ENCODE measurements at places on chromosomes 12 and 14. TPM values are rescaled to one million over a fixed set of nuclear protein-coding genes. Genes with fewer than 3 reads are reported as not detected.

NINJ2 gene
- polyA plus RNA-seq: 7.0 TPM

SERPINA1 gene
- polyA plus RNA-seq: 0.66 TPM

VRTN gene
- polyA plus RNA-seq: not detected

SOAT2 gene
- 0.20 TPM for polyA plus RNA-seq

ATL1 gene
- polyA plus RNA-seq: 11.0 TPM

BHLHE41 gene
- polyA plus RNA-seq: 4.2 TPM

COCH gene
- 6.6 TPM for polyA plus RNA-seq

DDIT3 gene
- polyA plus RNA-seq: 13.1 TPM

PLEKHG7 gene
- polyA plus RNA-seq: 0.22 TPM

CDKL1 gene
- polyA plus RNA-seq: 7.5 TPM

CLEC2B gene
- polyA plus RNA-seq: 3.6 TPM

HSPB8 gene
- polyA plus RNA-seq: 218 TPM

CRIP2 gene
- 169 TPM for polyA plus RNA-seq

CCDC60 gene
- not detected for polyA plus RNA-seq

CLEC2D gene
- 11.5 TPM for polyA plus RNA-seq

SPTSSA gene
- polyA plus RNA-seq: 21.6 TPM

DNA sequence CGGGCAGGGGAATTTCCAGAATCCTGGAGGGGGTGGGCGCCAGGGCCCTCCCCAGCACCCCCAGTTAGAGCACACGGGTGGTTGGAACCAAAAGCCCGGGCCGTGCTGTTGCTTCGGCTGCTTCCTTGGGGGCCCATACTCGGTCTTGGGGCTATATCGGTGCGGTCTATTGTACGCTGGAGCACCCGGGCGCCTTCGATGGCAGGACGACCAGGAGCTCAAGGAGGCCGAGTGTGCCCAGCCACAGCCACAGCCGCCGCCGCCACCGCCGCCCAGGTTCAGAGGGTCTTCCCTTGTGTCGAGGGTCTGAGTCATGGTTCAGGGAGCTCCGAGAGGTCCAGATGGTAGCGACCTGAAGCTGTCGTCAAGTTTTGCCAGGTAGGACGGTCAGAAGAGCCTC lies 548 bp downstream of the CCER1 start:
- no peak for DNase-seq

- DNase-seq: peak; percentile 78
Observed at GRCh38 chr12:75747572-75748021, 236.2 kb upstream of the KRR1 start.

DNA sequence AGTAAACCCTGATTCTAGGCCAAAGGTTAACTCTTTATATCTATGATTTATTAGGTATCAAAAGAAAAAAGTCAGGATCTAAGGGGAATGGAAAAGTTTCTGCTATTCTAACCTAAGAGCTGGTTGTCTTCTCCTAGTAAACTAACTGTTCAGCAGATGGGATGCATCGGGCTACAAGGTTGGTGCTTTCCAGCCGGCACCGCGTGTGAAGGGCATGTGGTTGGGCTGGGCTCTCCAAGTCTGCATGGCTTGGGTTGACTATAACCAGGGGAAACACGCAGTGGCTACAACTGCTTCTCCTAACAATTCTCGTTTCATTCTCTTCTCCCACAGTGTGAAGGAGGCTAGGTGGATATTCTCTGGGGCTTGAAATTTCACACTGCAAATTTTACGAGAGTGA lies 354.5 kb downstream of the APAF1 start:
- DNase-seq: peak; percentile 2

- peak; percentile 60 for DNase-seq
Observed at GRCh38 chr14:94001016-94001415, 3.9 kb downstream of the CCDC197 start.

DNA sequence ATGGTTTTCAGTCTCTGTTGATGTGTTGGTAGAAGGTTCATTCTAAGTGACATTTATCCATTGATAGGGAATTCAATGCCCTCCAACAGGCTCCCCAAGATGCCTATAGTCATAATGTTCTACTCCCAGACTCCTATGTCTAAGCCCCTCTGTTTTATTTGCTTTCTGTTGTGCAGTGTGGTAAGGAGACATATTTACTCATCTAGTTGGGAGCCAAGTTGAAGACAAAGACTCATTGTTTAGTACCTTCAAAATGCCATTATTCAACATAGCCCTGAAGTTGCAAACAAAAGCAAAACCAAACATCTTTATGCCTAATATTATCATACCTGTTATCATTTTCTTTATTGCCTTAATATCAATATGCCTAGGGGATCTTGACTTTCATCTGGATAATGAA lies 302.1 kb downstream of the RMST start:
- DNase-seq: no peak

DNA sequence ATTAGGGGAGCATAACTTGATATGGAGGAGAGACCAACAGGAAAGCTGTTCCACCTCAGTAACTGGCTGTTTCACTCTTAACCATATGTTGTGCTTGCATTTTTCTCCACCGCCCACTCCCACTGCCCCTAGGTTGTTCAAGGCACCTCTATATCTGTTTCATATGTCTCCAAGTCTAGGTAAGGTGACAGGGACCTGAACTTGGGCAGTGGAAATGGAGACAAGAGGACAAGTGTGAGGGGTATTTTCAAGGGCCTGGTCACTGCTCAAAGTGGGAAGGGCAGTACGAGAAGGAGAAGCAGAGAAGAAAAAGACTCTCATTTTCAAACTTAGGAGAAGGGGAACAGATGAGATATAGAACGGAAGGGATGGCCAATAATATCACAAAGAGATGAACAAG lies 3.1 kb downstream of the SLC38A1 start:
- DNase-seq: no peak

GRCh38 chr12:16299403-16299802 lies 21.9 kb upstream of the SLC15A5 start:
- no peak for DNase-seq

GRCh38 chr14:32468955-32469354 lies 139.9 kb downstream of the AKAP6 start:
- peak; percentile 51 for DNase-seq

- DNase-seq: no peak
Observed at GRCh38 chr12:113274848-113275247, 53.6 kb downstream of the TPCN1 start.

DNA sequence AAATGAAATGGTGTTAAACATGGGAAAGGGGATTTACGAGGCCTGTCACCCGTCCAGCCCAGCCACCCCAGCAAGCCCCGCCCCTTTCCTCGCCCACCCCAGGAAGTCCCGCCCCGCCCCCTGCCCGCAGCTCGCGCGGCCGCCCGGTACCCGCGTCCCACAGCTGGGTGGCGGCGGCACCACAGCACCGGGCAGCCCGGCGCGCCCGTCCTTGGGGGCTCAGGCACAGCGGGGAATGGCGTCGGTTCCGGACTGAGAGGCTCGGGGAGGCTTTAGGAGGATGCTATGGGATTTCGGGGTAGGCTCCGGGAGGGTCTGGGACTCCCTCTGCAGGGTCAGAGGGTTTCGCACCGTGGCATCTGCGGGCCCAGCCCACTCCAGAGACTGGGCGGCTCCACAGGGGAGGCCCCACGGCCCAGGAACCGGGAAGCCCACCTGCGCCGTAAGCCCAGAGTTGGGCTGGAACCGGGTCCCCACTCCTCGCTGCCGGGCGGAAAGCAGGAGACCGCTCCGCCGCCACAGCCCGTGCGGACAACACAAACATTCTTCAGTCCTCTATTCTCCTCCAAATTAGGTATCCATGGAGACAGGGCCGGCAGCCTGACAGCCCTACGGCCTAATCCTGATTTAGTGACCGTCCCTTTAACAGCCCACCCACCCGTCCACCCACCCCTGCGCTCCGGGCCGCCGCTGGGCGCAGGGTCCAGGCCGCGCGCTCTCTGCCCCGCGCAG lies 1.4 kb downstream of the FIGNL2 start:
- DNase-seq: peak; percentile 76

GRCh38 chr12:5258498-5258897 lies 173.4 kb upstream of the NTF3 start:
- DNase-seq: peak; percentile 90

- DNase-seq: peak; percentile 25
Observed at GRCh38 chr14:65414961-65415589, 2.5 kb downstream of the FUT8 start.

DNA sequence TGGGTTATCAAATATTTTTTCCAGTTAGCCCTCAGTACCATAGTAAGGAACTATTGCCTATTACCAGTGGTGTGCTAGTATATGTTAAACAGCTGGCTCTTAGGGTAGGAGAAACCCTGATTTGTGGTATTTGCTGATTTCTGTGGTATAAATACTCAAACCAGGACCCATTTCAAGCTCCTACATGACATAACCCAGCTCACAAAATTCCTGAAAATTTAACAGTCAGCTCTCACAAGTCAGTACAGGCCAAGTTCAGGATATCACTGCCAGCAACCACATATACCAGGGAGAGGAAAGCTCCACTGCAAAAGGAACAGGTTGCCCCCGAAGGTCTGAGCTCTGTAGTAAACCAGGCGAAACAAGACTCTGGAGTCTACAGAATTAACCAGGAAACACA lies 315.3 kb downstream of the NOVA1 start:
- no peak for DNase-seq

DNA sequence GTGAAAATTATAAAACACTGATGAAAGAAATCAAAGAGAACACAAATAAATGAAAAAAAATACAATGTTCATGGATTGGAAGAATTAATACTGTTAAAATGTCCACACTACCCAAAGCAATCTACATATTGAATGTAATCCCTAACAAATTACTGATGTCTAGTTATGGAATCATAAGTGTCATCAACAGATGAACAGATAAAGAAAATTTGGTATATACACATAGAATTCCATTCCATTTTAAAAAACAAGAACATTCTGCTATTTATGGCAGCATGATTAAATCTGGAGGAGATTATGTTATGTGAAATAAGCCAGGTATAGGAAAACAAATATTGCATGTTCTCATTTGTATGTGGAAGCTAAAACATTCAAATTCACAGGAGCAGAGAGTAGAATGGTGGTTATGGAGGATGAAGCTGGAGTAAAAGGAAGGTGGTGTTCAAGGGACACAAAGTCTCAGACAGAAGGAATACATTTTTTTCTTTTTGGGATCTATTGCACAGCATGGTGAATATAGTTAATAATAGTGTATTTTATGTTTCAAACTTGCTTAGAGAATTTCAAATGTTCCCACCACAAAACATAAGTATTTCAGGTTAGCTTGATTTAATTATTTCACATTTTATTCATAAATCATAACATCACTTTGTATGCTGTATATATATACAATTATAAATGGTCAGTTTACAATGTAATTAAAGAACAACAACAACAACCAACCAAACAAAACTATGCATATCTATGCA lies 28.5 kb downstream of the A2M start:
- no peak for DNase-seq

DNA sequence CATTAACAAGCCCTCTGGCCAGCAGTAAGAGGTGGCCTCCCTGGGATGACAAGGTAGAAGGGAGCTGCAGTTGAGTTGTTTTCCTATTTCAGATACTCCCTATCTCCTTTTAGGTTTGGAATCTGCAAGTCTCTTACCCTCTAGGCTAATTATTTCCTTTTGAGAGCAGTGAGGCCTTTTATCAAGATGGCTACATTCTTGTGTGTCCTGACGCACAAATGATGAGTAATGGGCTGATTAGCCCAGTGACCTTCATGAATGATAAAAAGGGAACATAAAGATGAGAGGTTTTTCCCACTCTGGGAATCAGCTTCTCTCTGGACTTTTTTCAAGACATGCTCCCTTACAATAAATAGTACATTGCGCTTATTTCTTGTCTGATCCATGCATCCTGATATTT lies 22.9 kb downstream of the DYRK2 start:
- no peak for DNase-seq

- no peak for DNase-seq
Observed at GRCh38 chr14:105067140-105067968, 2.1 kb upstream of the GPR132 start.

- DNase-seq: no peak
Observed at GRCh38 chr12:104466709-104467345, 10.1 kb downstream of the CHST11 start.

GRCh38 chr12:68885381-68885780 lies 47.6 kb downstream of the CPM start:
- DNase-seq: no peak

DNA sequence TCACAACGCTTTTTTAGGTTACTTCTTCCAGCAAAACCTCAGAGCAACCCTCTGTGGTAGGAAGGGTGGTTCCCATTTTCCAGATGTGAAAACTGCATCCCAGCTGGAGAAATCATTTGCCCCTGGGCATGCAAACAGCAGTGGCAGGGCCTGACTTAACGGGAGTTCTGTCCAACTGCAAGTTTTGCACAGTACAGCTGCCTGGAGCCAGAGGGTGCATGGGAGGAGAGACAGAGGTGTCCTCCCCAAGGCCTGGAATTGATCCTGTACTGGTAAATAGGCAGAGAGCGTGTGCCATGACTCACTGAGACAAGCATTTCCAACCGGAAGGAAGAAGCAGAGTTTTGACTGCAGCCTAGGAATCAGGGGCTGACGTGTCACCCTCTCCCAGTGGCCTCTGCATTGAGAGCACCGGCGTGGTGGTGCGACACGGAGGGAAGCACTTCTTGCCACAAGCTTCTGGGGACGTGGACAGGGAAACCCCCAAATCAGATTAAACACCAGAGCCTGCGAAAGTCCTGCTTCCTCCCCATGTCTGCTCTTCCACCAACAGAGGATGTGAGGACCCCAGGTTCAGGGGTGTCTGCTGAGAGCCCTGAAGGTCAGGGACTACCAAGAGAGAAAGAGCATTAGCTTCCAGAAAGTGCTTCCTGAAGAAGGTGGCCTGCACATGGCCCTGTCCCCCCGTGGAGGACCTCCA lies 19.0 kb upstream of the SERPINA4 start:
- DNase-seq: peak; percentile 13

GRCh38 chr12:59149995-59150642 lies 229.8 kb upstream of the LRIG3 start:
- DNase-seq: peak; percentile 77

- DNase-seq: no peak
Observed at GRCh38 chr14:84807673-84808072, 722.3 kb upstream of the FLRT2 start.

DNA sequence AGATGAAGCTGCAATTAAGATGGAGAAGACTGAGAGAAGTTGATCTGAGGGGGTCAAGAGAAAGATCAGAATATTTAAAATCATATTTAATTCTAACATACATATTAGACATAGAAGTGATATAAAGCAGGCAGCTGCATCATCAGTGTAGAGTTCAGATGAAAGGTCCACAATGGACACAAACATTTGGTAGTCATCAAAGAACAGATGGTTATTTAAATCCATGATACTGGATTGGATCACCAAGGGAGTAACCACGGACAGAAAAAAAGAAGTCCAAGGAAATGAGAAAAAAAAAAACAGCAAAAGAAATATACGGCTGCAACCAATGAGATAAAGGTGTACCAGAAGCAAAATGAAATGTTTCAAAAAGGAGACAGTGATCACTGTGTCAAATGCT lies 20.1 kb downstream of the NOVA1 start:
- peak; percentile 19 for DNase-seq

GRCh38 chr12:102958073-102958829 lies 777 bp downstream of the ASCL1 start:
- no peak for DNase-seq

DNA sequence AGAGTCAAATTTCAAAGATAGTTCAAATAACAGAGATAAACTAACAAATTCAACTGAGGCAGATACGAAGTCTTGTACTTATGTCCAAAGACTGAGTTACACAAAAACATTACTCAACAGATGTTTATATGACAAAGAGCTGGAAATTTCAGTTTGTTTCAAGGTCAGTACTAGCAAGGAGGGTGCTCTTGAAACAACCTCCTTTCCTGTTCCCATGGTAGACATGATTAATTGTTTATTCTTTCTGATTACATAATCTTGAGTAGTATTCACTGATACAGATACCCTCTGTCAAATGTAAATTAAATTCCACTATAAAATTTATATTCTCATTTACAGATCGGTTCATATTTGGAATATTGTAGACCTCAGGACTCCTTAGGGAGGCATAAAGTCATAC lies 23.4 kb downstream of the TSPAN8 start:
- no peak for DNase-seq

GRCh38 chr12:50248883-50249282 lies 34.4 kb downstream of the LIMA1 start:
- DNase-seq: no peak
